ENCODE measurements at places on chromosomes 16 and 17. TPM values are rescaled to one million over a fixed set of nuclear protein-coding genes. Genes with fewer than 3 reads are reported as not detected.

DNA sequence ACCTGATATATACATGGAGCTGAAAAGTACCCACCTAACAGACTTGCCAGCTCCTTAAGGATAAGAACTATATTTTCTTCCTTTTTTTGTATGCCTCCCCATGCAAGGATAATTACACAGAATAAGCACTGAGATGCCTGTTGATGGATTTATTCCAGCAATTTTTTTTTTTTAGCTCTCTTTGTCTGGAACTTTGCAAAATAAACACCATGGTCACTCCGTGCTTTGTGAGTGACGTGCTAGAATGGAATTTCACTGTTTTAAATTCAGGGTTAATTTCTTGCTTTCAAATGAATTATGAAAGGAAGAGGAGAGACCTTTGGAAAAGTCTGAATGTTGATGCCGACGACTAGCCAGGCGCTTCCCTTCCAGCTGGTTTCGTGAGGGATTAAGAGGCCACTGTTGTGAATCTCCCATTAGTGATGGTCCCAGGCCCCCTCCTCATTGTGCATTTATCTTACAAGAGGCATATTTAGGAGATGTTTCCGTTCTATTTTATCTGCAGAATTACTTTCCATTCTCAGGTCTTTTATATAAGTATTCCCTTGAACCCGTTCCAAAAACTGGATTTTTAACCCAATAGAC, 529.1 kb downstream of the WWOX start:
- H3K4me3 ChIP-seq = no peak overlapping the region
- H3K36me3 ChIP-seq = peaks cover 7% of the 10 kb centered on the region
- DNase-seq = no peak
- no peak overlapping the region for H3K27ac ChIP-seq
- H3K4me1 ChIP-seq = no peaks in the 10 kb centered on the region

DNA sequence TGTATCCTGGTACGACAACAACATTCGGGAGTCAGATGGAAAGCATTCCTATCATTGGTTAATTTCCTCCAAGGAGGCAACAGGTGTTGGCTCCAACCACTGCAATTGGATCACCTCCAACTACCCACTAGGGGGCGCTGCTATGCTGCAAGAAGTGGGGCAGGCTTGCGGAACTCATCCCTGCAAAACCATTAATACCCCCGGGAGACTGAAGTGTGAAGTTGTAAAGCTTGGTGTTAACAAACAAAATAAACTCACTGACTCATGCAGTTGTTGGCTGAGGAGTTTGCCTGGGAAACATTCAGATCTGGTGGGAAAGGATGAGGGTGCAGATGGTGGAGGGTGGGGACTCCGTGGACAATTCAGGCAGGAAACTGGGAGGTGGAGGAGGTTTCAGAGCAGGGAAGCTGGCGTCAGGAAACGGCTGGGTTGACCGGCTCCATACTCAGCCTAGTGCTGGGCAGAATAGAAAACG, 84.9 kb downstream of the HS3ST2 start:
- no peaks in the 10 kb centered on the region for H3K4me1 ChIP-seq
- H3K36me3 ChIP-seq = no peaks in the 10 kb centered on the region
- no peak overlapping the region for H3K4me3 ChIP-seq
- no peak overlapping the region for H3K27ac ChIP-seq

DNA sequence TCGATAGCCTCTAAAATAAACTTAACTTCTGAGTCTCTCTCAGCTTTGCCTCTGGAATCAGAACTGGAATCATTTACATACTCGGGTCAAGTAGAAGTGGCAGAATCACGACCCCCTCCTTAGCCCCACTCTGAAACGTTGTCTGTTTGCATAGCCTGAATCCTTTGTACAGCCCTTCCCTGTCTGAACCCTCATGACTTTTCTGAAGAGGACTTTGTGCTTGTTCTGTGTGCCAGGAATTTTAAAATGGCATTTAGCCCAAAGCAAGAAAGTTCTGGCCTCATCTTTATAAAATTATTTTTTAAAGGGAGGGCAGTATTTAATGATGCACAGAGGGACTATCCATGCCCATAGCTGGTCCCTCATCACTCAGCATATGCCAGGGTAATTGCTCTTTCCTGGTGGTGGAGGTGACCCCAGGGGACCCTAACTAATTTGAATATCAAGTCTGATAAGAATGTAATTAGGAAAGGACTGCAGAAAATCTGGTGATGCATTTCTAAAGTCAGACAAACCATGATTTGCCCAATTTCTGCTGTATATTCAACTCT, 342.7 kb upstream of the TNRC6C start:
- no peaks in the 10 kb centered on the region for H3K27me3 ChIP-seq
- H3K4me1 ChIP-seq = peaks cover 20% of the 10 kb centered on the region
- no peak overlapping the region for H3K4me3 ChIP-seq
- no peak for DNase-seq

- peaks cover 56% of the 10 kb centered on the region for H3K4me1 ChIP-seq
- H3K27ac ChIP-seq = peak overlapping the region; percentile 46
- DNase-seq = no peak
- no peaks in the 10 kb centered on the region for H3K27me3 ChIP-seq
- peak overlapping the region; percentile 45 for H3K4me3 ChIP-seq
Observed at GRCh38 chr16:29812754-29813643, 1.0 kb downstream of the PRRT2 start.

- no peak for DNase-seq
- no peaks in the 10 kb centered on the region for H3K36me3 ChIP-seq
- H3K27me3 ChIP-seq = no peaks in the 10 kb centered on the region
- H3K27ac ChIP-seq = no peak overlapping the region
Observed at GRCh38 chr17:50058296-50058953, 2.5 kb downstream of the ITGA3 start.

GRCh38 chr17:9211133-9211765, 189.9 kb downstream of the NTN1 start:
- peaks cover 3% of the 10 kb centered on the region for H3K4me1 ChIP-seq
- no peaks in the 10 kb centered on the region for H3K27me3 ChIP-seq

GRCh38 chr17:74063439-74063838, 140.0 kb upstream of the RPL38 start:
- H3K27me3 ChIP-seq = peaks cover 2% of the 10 kb centered on the region
- no peak overlapping the region for H3K4me3 ChIP-seq
- H3K27ac ChIP-seq = no peak overlapping the region
- no peak for DNase-seq
- H3K36me3 ChIP-seq = no peaks in the 10 kb centered on the region

- H3K27ac ChIP-seq = no peak overlapping the region
- no peaks in the 10 kb centered on the region for H3K4me1 ChIP-seq
- no peaks in the 10 kb centered on the region for H3K36me3 ChIP-seq
- DNase-seq = no peak
Observed at GRCh38 chr16:85187447-85187846, 75.2 kb upstream of the CIBAR2 start.

DNA sequence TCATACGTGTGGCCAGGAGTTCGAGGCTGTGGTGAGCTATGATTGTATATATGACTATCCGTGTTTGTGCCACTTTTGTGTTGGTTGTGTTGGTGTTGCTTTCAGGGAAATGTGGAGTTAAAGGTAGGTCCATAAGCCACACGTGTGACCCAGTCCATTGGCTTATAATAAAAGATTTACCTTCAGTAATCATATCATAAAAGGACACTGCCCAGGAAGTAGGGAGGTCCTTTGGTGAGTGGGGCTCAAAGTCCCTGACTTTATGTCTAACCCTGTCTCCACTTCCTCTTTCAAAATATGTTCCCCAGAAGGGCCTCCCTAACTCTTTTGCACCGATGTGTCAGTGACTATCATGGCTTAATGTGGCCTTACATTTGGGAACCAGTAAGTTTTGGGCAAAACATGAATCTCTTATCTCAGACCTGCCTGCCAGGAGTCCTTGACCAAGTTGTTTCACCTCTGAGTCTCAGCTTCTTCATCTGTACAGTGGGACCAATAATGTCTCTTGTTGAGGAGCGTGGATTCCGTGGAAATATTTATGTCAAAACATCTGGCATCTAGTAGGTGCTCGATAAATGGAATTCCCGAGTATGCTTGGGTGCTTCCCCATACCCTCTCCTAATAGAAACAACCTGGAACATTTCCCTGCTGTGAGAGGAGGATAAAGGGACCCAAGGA, 4.8 kb downstream of the TNP2 start:
- peak overlapping the region; percentile 90 for H3K27ac ChIP-seq
- H3K27me3 ChIP-seq = no peaks in the 10 kb centered on the region
- DNase-seq = no peak

DNA sequence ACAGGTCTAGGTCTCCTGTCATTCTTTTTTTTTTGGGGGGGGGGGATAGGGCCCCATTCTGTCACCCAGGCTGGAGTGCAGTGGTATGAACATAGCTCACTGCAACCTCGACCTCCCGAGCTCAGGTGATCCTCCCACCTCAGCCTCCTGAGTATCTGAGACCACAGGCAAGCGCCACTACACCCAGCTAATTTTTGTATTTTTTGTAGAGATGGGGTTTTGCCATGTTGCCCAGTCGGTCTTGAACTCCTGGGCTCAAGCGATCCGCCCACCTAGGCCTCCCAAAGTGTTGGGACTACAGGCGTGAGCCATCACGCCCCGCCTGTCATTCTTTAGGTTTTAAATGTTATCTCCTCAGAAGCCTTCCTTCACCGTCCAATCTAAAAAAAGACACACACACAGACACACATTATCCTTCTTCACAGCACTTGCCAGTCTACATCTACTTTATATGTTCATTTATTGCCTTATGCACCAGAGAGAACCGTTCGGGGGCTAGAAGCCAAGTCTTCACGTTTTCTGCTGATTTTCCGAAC, 694 bp downstream of the MRPL27 start:
- H3K4me1 ChIP-seq = peaks cover 30% of the 10 kb centered on the region
- H3K36me3 ChIP-seq = peaks cover 55% of the 10 kb centered on the region
- H3K27ac ChIP-seq = peak overlapping the region; percentile 99
- H3K4me3 ChIP-seq = peak overlapping the region; percentile 99
- H3K27me3 ChIP-seq = no peaks in the 10 kb centered on the region

GRCh38 chr16:21989133-21989532, 11.8 kb downstream of the PDZD9 start:
- peaks cover 7% of the 10 kb centered on the region for H3K4me1 ChIP-seq
- H3K4me3 ChIP-seq = no peak overlapping the region
- DNase-seq = no peak
- H3K27ac ChIP-seq = no peak overlapping the region

DNA sequence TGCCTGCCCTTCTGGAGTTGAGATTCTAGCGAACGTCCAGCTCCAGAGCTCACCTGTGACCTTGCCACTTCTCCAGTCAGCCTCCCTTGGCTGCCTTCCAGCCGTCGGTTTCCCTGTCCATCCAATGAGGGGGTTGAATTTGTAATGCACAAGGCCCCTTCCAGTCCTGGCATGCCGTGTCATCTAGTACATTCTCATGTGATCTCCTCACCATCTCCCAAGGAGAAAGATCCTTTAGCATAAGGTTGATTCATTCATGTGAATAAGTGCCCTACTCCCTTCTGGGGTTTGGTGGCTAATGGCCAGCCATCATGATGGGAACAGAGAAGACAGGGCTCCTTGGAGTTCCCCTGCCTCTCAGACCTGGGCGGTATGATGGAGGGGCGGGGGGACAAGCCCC, 18.9 kb upstream of the ABCC3 start:
- peaks cover 3% of the 10 kb centered on the region for H3K27me3 ChIP-seq
- no peaks in the 10 kb centered on the region for H3K36me3 ChIP-seq
- H3K4me3 ChIP-seq = no peak overlapping the region

DNA sequence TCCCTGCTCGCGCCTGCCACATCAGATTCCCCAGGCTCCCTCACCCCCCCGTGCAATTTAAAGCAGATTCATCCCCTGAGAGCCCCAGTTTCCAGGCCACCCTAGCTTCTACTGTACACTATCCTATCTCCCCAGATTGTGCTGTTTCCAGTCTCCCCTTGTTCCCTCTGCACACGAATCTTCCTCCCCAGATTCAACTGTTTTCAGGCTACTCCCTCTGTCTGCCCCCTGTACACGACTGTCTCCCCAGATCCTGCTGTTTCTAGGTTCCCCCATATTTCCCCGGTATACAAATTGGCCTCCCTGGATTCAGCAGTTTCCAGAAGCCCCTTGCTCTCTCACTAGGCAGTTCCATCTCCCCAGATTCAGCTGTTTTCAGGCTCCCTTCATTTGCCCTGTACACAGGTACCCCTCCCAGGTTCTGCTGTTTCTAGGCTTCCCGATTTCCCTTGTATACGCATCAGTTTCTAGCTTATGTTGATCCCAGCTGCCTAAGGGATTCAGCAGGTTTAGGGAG, 22.9 kb downstream of the COPZ2 start:
- no peaks in the 10 kb centered on the region for H3K36me3 ChIP-seq
- H3K4me3 ChIP-seq = no peak overlapping the region
- DNase-seq = no peak
- H3K27ac ChIP-seq = no peak overlapping the region

DNA sequence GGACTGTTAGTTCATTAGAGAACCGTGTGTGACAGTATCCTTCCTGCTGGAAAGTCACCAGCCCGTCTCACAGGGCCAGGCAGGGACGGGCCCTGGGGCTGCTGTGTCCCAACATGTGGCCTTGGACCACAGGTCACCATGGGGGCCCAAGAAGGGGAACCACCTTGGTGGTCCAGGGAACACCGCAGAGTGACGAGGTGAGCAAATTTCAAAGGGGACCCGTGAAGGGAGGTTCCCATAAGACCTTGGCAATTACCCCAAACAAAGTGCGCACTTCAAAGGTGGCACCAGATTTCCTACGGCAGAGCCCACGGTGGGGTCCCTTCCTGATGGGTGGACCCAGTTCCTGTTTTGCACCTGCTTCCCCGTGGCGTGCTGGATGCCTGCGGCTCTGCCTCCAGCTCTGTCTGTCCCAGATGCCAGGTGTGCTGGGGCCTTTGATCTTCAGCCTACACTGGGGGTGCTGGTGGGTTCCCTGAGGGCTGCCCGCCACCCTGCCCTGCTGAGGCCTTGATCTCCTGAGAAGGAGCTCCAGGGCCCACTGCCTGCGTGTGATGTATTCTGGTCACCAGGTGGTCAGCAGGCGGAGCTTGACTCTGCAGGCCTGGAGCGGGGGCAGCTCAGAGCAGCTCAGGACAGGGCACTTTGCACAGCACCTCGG, 27.0 kb downstream of the SLC7A5 start:
- H3K36me3 ChIP-seq = peaks cover 48% of the 10 kb centered on the region
- peak overlapping the region; percentile 63 for H3K27ac ChIP-seq
- peaks cover 18% of the 10 kb centered on the region for H3K4me1 ChIP-seq

GRCh38 chr17:38464723-38465390, 36.6 kb downstream of the ARHGAP23 start:
- no peaks in the 10 kb centered on the region for H3K36me3 ChIP-seq
- H3K27ac ChIP-seq = no peak overlapping the region
- no peak overlapping the region for H3K4me3 ChIP-seq

DNA sequence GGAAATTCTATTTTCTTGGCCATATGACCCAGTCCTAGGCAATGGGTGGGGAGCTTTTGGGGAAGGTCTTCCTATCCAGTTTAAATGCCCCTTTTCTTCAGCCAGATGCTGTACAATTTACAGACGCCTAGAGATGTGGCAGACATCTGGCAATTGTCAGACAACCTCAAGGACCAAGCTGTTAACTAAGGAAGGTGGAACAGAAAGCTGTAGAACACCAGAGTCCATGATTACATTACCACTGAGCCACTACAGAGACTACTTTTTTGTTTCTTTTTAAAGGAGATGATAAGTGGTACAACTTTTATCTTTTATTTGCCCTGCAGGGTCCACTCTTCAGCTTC, 21.1 kb upstream of the CORO6 start:
- H3K27me3 ChIP-seq = no peaks in the 10 kb centered on the region
- no peak for DNase-seq
- H3K4me3 ChIP-seq = no peak overlapping the region
- H3K36me3 ChIP-seq = peaks cover 13% of the 10 kb centered on the region
- no peak overlapping the region for H3K27ac ChIP-seq

The PIK3R5 gene
- 18.1 TPM for total RNA-seq

The CD300E gene
- not detected for total RNA-seq

The CDRT15 gene
- total RNA-seq = not detected

The GAS7 gene
- 0.31 TPM for total RNA-seq

Measured in activated naive CD4-positive, alpha-beta T cell treated with anti-CD3 and anti-CD28 coated beads for 36 hours (primary cell).